ENCODE measurements at places on chromosomes 5 and 9. TPM values are rescaled to one million over a fixed set of nuclear protein-coding genes. Genes with fewer than 3 reads are reported as not detected.

GRCh38 chr5:141574122-141574510 lies 44.7 kb downstream of the DIAPH1 start:
- no peak overlapping the region for H3K4me3 ChIP-seq
- no peaks in the 10 kb centered on the region for H3K27me3 ChIP-seq
- H3K4me1 ChIP-seq, result no peaks in the 10 kb centered on the region

DNA sequence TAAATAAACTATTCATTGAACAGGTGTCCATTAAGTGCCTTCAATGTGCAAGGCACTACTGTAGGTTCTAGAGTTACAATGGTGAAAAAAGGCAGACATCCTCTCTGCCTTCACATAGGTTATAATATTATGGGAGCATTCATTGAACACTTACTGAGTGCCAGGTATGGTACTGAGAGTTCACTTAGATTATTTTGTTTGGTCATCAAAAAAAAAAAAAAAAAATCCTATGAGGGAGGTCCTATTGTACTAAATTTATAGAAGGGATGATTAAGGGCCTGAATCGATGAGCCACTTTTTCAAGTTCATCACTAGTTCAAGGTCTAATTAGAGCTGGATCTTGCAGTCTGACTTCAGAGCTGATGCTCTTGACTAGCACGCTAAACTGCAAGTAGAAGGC lies 22.8 kb upstream of the PANK3 start:
- H3K27me3 ChIP-seq, result no peaks in the 10 kb centered on the region
- no peaks in the 10 kb centered on the region for H3K36me3 ChIP-seq
- no peak for DNase-seq
- H3K4me1 ChIP-seq, result no peaks in the 10 kb centered on the region
- no peak overlapping the region for H3K27ac ChIP-seq
- no peak overlapping the region for H3K4me3 ChIP-seq

DNA sequence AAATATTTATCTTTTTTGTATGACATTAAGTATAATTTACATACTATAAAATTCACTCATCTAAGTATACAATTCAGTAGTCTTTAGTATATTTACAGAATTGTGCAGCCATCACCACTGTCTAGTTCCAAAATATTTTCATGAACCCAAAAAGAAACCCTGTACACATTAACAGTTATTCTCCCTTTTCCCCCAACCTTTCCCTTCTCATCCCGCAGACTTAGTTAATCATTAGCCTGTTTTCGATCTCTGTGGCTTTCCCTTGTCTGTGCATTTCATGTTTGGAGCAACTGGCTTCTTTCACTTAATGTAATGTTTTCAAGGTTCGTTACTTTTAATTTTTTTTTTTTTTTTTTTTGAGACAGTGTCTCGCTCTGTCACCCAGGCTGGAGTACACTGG lies 37.5 kb downstream of the MTREX start:
- H3K4me3 ChIP-seq, result no peak overlapping the region
- H3K4me1 ChIP-seq, result no peaks in the 10 kb centered on the region
- H3K27ac ChIP-seq, result no peak overlapping the region
- no peaks in the 10 kb centered on the region for H3K27me3 ChIP-seq
- H3K36me3 ChIP-seq, result peaks cover 19% of the 10 kb centered on the region

GRCh38 chr9:134627417-134628353 lies 13.9 kb upstream of the COL5A1 start:
- H3K36me3 ChIP-seq, result no peaks in the 10 kb centered on the region
- H3K4me3 ChIP-seq, result no peak overlapping the region
- H3K27ac ChIP-seq, result no peak overlapping the region

DNA sequence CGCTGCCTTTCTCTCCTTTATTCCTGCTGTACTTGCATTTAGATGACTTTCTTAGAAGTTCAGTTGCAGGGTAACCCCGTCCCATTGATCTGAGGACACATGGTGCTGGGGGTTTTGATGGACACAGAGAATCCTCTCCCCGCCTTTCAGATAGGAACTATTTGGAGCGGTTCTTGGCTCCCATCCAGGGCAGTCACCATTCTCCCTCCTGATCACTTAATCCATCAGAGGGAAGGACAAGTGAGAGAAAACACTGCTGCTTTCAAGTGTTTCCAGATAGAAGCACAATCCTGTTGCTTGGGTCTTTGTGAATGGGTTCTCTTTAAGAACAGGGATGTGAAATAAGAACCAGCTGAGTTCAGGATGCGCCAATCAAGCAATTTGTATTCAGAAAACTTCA lies 85.2 kb downstream of the IRX1 start:
- H3K4me3 ChIP-seq, result no peak overlapping the region
- no peak for DNase-seq

DNA sequence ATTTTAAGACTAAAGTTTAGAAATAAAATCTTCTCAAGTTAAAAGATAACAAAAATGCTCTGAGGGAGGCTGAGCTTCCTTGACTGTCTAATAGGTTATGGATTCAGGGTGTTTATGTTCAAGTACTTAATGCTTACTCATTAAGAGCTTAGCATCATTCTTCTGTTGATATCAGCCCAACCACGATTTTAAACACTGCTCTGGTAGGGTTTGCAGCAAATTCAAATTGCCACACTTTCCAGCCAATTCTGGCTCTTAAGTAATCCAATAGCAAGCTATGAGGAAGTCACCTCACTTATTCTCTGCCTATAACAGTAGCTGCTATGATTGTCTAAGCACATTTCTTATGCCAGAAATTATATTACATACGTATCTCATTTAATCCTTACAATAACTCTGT lies 191.0 kb upstream of the KIF2A start:
- no peaks in the 10 kb centered on the region for H3K4me1 ChIP-seq
- no peaks in the 10 kb centered on the region for H3K27me3 ChIP-seq
- H3K36me3 ChIP-seq, result no peaks in the 10 kb centered on the region
- no peak overlapping the region for H3K4me3 ChIP-seq
- H3K27ac ChIP-seq, result no peak overlapping the region
- no peak for DNase-seq

DNA sequence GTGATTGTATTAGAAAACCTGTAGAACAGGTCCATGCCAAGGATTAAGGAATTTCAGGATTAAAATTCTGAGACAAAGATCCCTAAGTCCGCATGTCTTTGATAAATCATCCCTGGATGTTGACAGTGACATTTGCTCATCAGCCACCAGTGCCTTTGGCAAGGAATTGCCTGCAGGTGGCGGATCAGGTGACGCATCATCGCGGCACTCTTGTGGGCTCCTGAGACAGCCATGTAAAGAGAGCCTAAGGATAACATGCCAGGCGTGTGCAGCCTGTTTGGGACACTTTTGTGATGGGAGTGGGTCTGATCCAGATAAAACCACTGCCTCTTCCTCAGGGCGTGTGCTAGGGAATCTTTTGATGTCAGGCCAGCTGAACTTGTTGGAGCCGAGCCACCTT lies 40.6 kb downstream of the ADCY2 start:
- H3K4me1 ChIP-seq, result no peaks in the 10 kb centered on the region
- H3K36me3 ChIP-seq, result no peaks in the 10 kb centered on the region
- H3K27ac ChIP-seq, result no peak overlapping the region
- H3K4me3 ChIP-seq, result no peak overlapping the region
- no peak for DNase-seq

DNA sequence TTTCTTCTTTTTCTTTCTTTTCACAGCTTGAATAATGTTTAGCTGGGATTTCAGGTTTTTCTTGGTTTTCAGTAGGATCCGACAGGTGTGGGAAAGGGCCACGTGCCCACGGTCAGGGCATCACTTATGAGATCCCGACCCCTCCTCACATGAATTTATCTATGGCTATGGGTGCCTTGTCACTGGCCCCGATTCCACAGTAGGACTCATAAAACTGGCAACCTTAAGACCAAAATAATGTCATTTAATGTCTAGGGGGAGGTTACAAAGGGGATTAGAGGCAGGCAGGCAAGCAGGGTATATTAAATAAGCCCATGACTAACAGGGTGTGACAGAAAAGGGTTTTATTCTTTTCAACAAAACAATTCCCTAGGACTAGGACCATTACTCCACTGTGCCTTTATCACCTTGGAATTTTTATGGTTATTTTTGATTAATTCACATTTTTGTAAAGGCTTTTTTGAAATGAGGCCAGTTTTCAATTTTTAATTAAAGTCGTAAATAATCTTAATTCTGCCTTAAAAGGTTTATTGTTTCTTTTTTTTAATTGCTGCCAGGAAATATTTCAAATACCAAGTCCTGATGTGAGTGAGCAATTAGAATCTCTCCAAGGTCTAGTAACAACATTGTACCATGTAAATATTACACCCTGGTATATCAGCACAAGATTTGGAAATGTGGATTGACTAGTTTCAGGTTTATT lies 370.4 kb downstream of the GLIS3 start:
- no peak overlapping the region for H3K27ac ChIP-seq
- H3K27me3 ChIP-seq, result no peaks in the 10 kb centered on the region
- peaks cover 11% of the 10 kb centered on the region for H3K4me1 ChIP-seq

DNA sequence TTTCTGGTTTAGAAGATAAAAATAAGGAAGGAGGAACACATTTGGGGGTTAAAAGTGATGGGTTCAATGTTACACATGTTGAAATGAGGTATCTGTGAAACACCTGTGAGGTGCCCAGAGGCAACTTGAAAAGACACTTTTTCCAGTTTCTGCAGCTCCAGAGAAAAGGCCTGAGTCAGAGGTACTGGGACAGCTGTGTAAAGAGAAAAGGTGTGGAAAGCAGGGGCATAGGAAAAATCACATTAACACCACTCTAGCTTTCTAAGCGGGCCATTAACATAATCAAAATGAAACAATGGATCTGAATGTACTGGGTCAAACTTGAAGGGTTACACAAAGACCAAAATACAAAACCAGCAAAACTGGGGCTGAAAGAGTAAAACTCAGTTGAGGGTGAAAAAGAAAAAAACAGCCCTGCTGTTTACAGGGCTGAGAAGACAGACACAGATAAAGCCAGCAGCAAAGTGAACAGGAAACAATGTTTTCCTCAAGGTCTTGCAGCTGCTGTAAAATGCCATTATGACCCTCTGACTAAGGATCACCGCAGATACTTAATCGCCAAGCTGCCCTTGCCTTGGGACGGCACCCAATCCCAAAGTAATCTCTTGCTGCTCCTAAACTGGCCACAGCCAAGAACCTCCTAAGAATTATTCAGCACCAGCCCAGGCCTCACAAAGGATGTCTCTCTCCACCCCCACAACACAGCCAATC lies 104.7 kb downstream of the DROSHA start:
- no peaks in the 10 kb centered on the region for H3K27me3 ChIP-seq
- no peaks in the 10 kb centered on the region for H3K36me3 ChIP-seq
- no peaks in the 10 kb centered on the region for H3K4me1 ChIP-seq
- no peak for DNase-seq
- H3K27ac ChIP-seq, result no peak overlapping the region

DNA sequence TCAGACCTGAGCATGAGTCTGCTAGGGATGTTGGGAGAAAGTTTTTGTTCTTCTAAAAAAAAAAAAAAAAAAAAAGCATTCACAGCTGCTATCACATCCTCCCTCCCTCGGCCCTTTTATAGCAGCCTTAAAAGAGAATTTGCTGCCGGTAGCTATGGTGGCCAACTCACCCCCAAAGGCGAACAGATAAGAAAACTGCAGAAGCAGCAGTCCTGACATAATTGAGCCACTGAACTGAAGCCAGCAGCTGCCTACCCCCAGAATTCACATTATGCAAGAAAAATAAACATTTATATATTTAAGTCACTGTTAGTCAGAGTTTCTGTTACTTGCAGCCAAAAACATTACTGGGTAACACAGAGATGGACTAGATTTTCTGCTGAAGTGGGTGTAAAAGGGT lies 124.3 kb upstream of the SMARCA2 start:
- no peak overlapping the region for H3K4me3 ChIP-seq
- H3K27ac ChIP-seq, result no peak overlapping the region
- no peaks in the 10 kb centered on the region for H3K36me3 ChIP-seq
- H3K4me1 ChIP-seq, result no peaks in the 10 kb centered on the region
- DNase-seq, result no peak
- no peaks in the 10 kb centered on the region for H3K27me3 ChIP-seq

GRCh38 chr9:34079181-34079580 lies 30.5 kb upstream of the UBAP2 start:
- no peaks in the 10 kb centered on the region for H3K4me1 ChIP-seq
- no peak for DNase-seq
- H3K36me3 ChIP-seq, result no peaks in the 10 kb centered on the region
- H3K27me3 ChIP-seq, result no peaks in the 10 kb centered on the region
- no peak overlapping the region for H3K27ac ChIP-seq
- H3K4me3 ChIP-seq, result no peak overlapping the region

DNA sequence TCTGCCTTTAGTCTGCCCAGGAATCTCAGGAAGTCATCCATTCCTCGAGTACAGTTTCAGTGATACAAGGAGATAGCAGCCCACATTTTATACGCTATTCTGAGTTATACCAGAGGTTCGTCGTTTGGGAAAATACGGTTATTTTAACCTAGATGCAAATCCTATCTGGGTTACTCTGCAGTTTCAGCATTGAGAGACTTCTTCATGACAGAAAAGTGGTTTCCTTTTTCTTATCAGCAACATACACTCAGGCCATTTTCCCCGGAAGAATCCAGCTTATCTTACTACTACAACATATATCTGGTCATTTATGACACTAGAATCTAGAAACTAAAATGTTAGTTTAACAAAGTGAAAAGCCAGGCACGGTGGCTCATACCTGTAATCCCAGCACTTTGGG lies 83.4 kb upstream of the IQGAP2 start:
- H3K4me3 ChIP-seq, result no peak overlapping the region
- H3K4me1 ChIP-seq, result no peaks in the 10 kb centered on the region
- no peak overlapping the region for H3K27ac ChIP-seq
- H3K36me3 ChIP-seq, result no peaks in the 10 kb centered on the region
- no peaks in the 10 kb centered on the region for H3K27me3 ChIP-seq

- H3K4me1 ChIP-seq, result no peaks in the 10 kb centered on the region
- H3K27me3 ChIP-seq, result no peaks in the 10 kb centered on the region
- no peak overlapping the region for H3K4me3 ChIP-seq
- no peaks in the 10 kb centered on the region for H3K36me3 ChIP-seq
- H3K27ac ChIP-seq, result no peak overlapping the region
- DNase-seq, result no peak
These were observed 238.3 kb upstream of the EDIL3 start for GRCh38 chr5:84623019-84623418.

DNA sequence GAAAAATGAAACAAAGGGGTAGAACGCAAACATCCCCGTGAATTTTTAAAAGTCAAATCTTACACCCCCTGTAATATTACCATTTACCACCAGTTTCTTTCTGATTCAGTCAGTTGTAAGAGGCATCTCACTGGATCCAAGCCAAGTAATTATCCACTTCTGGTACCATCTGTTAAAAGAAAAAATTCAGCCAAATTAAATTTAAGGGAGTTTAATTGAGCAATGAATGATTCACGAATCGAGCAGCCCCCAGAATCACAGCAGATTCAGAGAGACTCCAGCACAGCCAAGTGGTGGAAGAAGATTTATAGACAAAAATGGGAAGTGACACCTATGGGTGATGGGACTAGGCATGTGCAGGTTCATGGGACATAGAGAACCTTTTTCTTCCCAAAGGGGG lies 29.9 kb upstream of the MTMR12 start:
- H3K4me1 ChIP-seq, result no peaks in the 10 kb centered on the region
- H3K27ac ChIP-seq, result no peak overlapping the region
- no peaks in the 10 kb centered on the region for H3K27me3 ChIP-seq
- no peak overlapping the region for H3K4me3 ChIP-seq
- H3K36me3 ChIP-seq, result no peaks in the 10 kb centered on the region

Gene CTXN3
- total RNA-seq, result 0.35 TPM

Gene PCDHB8
- 3.7 TPM for total RNA-seq

Gene CCDC183
- total RNA-seq, result 0.88 TPM

All from kidney (tissue), 22 donors.